ENCODE measurements at places on chromosomes 7 and 10.
A peak's percentile ranks its signal among the peaks of the same experiment; 100 is the strongest.

DNA sequence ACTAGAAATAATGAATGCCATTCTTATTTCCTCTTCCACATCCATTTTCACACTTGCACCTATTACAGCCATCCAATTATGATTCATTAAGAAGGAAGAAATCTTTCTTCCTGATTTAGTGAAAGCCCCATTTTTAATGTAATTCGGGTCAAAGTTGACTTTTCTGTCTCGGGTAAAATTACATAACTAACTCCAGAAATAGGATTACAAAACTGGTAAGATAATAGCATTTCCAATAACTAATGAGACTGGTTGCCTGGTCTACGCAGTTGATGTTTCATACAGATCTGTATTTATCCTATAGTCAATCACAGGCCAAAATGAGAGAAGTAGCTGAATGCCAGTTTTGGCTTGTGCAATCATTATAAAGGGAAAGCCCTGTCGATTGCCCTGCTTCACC is 651.5 kb upstream of the NRP1 start:
- DNase-seq = no peak

DNA sequence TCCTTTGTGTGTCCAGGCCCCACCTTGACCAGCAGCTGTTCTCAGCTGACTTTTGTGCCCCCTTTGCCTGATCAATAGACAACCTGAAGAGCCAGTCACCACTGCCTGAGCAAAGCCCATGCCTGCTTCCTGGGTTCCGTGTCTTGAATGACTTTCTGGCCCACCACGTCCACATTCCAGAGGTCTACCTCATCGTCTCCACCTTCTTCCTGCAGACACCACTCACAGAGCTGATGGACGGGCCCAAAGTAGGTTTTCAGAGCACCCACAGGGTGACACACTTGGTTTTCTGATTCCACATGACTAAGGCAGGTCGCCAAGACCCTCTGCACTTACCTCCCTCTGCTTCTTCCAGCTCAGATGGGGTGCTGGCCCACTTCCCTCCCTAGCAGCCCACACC is 126.8 kb downstream of the WDFY4 start:
- no peak for DNase-seq

DNA sequence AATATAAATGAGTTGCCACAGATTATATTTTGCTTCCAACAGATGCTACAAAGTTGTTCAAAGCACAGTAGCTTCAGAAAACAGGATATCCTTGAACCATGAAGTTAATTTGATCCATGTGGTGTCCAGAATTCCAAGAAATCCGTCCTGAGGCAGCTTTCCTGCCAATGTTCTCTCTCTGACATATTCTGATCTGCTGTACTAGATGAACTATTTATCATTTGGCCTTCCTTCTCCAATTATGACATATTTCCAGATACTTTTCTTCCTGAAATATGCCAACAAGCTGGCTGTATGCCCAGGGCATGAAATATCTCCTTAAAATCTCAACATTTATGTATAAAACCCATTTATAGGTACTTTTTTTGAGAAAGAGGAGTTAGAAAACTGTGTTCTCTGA is 141.1 kb downstream of the SPAG6 start:
- no peak for DNase-seq

DNA sequence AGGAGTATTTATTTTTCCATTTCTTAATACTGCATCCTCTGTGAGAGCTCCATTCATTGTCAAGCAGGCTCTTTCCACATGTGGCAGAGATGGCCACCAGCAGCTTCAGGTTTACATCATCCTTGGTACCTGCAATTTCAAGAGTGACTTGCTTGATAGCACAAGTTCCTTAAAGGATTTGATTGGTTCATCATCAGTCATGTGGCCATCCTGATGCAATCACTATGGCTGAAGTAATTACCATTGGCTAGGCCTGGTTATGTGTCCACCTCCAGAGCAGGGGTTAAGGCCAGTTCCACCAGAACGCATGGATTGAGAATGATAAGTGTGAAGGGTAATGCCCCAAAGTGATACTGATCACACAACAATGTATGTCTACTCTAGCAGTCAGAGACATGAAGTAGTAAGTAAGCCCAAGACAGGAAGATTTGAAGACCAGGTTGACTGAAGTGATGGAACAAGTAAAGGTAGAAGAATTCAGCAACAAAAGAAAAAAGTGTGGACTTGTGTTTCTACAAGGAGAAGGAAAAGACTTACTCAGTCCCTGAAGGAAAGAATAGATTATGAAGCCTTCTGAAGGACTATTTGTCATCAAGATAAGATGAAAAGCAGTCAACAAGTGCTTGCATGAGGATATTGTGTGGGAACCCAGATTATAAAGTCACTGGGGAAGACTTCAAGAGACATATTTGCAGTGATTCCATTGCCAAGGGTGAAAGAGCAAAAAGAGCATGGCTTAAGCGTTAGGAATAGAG is 26.4 kb upstream of the PRKAR2B start:
- DNase-seq = no peak

- DNase-seq = no peak
Observed at GRCh38 chr7:135109562-135109961, 38.3 kb upstream of the TMEM140 start.

DNA sequence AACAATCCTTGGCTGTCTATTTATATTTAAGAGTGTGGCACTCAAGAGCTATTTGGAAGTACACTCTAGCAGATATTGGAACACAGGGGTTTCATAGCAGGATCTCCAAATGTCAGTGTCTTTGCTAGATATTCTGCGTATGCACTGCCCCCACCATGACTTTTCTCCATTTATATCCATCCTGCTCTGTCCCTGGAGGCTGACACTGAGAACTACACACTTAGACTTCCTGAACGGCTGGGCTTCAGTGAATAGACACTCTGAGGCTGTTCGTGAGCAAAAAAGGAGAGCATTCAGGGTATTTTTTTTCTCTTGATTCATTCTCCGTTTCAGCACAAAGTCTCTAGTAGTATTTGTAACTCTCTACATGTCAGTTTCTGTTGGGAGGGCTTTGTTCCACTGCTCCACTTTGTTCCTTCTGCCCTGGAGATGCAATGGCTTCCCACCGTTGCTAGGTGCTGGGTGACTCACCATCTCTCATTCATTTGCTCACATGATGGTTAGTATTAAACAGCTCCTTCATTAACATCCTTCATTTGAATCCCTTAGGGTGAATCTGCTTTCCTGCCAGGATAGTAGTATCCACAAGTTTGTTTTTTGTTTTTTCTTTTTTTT is 155.9 kb upstream of the SLC13A1 start:
- DNase-seq = peak; percentile 50
